BE2C (cell line): ENCODE measurements at places on chromosomes 2 and 18.

DNA sequence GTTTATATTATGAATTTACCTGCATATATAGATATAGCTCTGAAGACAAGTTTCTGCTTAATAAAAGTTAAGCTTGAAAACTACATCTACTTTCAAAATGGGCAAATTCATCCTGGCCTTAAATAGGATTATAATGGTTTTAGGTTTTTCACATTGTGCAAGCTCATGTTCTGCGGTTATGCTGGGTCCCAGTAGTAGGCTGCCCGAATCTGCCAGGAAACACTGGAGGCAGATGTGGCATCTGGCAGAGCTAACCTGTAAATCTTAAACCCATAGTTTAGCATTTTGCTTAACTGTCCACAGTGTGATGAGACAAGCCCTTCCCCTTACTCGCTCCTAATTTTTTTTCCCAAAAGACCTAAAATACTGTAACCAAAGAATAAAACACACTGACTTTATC lies 234.2 kb downstream of the TCF4 start:
- no peak for DNase-seq

DNA sequence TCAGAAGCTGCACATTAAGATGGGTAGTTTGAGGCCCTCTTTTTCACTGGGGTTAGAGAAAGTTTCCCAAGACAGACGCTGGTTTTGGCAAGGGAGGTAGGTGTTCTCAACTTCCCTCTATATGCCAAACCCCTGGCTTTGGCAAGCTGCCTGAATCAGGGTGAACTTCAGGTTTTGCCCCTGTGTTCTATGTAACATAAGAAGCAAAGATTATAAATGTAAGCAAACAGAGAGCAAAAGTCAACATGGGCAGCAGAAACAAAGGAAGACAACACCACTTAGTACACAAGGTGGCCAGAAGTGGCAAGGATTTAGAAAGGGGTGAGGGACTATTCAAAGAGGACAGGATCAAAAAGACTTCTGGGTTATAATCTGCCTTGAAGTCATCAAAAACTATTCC lies 70.5 kb upstream of the TFCP2L1 start:
- DNase-seq = no peak

GRCh38 chr2:113762377-113763118 lies 6.1 kb upstream of the SLC35F5 start:
- DNase-seq = no peak

DNA sequence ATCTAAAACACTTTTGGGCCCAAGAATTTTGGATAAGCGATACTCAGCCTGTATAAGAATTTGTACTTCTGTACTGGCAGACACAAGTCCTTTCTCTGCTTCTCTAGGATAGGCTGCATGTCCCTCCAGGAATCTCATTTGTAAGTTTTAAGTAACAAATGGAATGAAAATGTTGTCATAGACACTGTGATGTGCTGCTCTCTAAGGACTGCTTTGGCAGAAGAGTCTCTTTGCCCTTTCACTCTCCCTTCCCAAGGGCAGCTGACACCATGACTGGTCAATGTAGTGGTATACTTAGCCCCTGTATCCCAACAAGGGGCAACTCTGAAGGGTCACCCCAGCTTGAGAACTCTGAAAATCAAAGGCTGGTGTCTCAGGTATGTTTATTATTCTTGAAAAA lies 27.3 kb downstream of the PLA2R1 start:
- no peak for DNase-seq

DNA sequence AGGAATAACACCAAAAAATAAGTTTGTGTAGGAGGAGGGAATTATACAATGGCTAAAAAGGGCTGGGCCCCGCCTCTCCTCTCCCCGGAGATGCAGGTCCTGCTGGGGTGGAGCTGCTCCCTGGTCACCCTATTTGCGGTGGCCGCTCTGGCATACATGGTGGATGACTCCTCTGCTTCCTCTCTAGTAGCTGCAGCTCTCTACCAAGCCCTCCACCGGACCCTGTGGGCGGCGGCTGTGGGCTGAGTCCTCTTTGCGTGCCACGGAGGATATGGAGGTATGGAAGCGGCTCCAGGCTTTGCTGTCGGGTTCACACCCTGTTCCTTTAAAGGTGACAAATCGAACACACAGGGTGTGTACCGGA lies 77.1 kb upstream of the SEC11C start:
- no peak for DNase-seq

- DNase-seq = no peak
Measured at GRCh38 chr2:58032764-58033080, 13.9 kb upstream of the VRK2 start.

- DNase-seq = no peak
Measured at GRCh38 chr2:238777369-238778067, 70.4 kb upstream of the TWIST2 start.
